ENCODE measurements at places on chromosomes 4 and X.

DNA sequence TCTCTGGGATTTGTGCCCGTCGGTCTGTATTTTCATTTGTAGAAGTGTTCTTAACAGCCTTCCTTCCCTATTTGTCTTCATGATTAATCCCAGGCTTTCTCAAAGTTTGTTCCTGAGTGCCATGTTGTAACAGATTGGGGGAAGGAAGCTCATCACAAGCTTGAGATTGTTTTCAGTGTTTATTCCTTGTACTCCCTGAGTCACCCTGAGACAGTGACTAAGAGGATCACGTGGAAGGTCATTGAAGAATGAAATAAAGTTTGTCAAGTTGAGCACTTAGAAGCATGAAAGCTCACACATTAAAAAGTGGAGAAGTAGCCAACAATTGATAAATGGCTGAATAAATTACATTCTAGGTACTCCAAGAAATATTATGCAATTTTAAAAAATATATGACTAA, 153.5 kb upstream of the FAM241A start:
- DNase-seq = no peak

GRCh38 chr4:101933855-101934254, 143.3 kb downstream of the BANK1 start:
- no peak for DNase-seq

DNA sequence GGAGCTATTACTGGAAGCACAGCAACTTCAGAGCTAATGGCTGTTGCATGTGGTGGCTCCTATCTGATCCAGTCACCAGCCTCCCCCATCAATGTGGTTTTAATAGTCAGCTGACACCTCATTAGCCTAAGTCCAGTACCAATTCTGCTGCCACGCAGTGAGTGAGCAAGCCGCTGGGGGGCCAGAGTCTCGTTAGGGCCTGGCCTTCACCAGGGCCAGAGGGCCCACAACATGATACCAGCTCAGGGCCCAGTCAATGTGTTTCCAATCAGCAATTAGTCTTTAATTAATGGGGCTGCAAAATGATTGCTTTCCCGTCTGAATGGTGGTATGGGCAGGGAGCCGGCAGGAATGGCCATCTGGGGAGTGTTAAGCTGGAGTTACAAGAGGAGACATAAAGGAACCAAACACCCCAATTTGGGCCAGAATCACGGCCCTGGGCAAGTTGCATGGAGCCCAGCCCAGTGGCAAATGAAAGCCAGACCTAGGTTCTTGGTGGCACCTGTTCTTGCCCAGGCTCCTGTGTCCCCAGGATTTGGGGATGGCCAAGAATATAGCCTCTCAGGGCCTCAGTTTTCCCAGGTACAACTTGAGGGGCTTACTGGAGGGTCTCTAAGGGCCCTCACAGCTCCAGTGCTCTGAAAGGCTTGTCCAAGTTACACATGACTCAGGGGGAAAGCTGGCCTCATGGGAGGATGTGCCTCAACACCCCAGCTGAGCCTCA, 119.2 kb downstream of the EFNB1 start:
- DNase-seq = no peak

GRCh38 chr4:82372517-82373485, 990 bp downstream of the HNRNPD start:
- DNase-seq = peak; percentile 82

- DNase-seq = no peak
Measured at GRCh38 chrX:23937100-23937499, 29.3 kb downstream of the CXorf58 start.
